ENCODE measurements at places on chromosomes 6 and 20.
A peak's percentile ranks its signal among the peaks of the same experiment; 100 is the strongest.

DNA sequence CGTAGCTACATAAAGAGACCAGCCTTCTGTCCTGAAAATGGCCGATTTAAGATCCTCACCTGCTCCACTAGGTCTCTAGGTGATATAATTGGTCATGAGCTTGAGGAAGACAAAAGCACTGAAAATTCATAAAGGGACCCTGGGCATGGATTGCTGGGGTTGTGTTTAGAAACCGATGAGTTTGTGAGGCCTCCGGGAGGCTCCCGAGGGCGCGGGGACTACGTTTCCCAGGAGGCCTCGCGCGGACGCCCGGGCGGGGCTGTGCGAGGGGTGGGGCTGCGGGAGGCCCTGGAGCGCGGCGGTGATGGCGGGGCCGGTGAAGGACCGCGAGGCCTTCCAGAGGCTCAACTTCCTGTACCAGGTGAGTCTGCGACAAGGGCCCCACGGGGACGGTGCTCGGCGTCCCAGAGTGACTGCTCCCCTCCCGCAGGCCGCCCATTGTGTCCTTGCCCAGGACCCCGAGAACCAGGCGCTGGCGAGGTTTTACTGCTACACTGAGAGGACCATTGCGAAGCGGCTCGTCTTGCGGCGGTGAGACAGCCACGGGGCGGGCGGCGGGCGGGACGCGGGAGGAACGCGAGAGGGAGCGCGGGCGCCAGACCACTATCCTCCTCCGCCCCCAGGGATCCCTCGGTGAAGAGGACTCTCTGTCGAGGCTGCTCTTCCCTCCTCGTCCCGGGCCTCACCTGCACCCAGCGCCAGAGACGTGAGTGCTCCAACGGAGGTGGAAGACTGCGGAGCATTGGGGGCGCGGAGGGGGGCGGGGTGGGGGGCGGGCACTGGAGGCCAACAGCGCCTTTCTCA lies at the start of gene RPP21:
RPP21 (plus strand) TSS at position 289 of the 804 bp plus-strand sequence; CDS start at position 305, 16 bp downstream.
- peak; percentile 88 for DNase-seq

- no peak for DNase-seq
Measured at GRCh38 chr6:44650947-44651346, 263.4 kb downstream of the CDC5L start.

DNA sequence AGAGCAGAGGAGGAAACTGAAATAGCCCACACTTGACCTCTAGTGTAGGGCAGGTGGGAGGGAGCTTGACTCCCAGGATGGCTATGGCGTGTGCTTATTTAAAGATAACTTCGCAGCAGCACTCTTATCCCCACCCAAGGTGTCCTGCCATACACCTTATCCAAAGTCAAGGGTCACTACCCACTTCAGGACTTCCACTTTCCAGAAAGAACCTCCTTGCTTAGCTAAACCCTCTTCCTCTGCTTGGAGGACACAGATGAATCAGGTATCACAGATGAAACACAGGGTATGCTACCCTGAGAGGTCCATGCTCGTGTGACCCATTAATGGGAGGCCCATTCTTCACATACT lies 2.3 kb downstream of the RIN2 start:
- DNase-seq = no peak

- DNase-seq = no peak
Measured at GRCh38 chr6:28081486-28081751, 1.1 kb downstream of the ZNF165 start.

GRCh38 chr20:61352346-61353260 lies 100.5 kb downstream of the CDH4 start:
- DNase-seq = no peak

DNA sequence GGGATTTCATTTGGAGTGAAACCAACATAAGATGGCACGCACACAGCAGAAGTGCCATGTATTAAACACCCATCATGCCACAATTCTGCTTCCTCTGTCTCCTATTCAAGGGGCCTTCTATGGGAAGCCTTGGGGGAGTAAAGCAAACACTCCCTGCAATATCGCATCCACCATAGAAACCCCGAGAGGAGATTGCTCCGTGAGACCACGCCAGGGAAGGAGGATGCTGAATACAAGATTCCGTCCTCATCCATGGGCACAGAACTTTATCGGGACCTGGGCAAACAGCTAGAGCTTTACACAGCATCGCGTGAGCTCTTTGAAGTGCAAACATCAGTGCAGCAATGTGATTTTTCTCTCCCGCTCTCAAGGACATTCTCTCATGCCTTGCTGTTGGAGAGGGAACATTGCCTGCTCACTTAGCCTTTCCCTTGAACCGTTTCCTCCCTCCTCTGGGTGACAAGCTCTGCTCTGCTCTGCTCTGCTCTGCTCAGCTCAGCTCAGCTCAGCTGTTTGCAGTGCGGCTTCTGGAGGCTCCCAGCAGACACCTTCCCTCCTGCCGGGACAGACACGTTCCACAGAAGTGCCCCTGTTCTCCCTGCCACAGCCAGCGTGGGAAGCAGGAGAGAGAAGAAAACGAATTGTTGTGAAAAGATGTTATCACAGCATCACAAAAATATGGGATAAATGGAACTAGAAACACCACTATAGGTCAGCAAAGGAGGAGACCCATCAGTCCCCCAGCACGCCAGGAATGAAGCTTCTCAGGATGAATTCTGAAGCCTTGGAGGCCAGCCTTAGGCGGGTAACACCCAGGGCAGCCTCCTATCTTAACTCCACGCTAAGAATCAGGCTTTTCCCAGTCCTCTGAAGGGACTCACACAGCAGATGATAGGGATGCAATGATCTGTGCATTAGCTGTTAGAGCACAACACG lies 48.2 kb downstream of the RNASET2 start:
- no peak for DNase-seq

DNA sequence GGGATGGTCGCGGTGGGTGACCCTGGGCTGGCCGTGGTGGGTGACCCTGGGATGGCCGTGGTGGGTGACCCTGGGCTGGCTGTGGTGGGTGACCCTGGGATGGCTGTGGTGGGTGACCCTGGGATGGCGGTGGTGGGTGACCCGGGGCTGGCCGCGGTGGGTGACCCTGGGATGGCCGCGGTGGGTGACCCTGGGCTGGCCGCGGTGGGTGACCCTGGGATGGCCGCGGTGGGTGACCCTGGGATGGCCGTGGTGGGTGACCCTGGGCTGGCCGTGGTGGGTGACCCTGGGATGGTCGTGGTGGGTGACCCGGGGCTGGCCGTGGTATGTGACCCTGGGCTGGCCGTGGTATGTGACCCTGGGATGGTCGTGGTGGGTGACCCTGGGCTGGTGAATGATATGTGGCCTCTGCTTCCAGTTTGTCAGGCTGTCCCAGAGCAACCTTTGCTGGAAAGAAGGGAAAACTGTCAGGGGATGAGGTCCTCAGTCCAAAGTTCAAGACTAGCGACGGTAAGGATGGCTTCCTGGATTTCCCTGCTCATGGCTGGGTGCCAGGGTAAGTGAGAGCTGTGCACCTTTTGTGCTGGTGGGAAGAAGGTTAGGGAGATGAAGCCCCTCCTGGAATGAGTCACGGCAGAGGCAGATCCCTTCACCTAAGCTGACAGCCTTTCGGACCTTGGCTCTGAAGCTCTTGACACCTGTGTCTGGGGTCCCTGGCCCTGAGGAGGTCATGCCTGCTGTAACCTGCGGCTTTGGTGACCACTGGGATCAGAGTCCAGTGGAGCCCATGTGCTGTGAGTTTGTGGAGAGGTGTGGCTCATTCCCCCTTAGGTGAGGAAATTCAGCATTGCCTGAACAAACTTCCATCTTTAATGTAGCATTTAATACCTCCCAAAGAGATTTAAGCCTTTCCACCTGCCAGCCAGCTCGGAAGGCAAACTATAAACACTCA lies 19.1 kb upstream of the PCMTD2 start:
- DNase-seq = no peak

DNA sequence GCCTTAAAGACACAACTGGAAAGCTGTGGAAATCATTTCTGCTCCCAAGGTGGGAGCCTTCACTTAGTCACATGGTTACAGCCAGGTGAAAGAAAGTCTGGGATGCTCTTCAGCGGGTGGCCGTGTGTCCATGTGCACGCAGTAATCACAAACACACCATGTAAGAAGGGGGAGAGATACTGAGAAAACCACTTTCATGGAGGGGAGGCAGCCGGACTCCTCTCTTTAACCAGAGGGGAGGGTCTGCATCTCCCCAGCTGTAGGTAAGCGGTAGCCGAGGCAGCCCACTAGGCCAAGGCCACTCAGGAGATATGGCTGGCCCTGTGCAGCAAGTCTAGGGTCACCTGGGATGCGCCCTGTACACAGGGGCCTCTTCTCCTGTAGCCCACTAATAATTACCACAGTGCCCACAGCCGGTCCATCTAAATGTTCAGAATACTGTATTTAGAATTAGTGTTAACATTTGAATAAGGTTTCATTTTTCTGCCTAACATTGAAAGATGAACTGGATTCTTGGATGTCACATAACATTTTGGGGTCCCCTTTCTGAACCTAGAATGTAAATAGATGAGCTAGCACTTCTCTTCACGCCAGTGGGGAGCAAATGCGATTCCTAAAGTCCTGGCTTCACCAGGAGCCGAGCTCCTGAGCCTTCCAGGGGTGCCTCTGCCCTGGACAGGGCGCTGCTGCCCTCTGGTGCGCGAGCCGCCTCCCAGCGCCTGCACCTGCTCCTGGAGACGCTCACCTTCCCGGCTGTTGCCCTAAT lies 15.9 kb downstream of the GPR31 start:
- DNase-seq = peak; percentile 38

GRCh38 chr6:71347119-71347518 lies 58.5 kb downstream of the OGFRL1 start:
- no peak for DNase-seq

GRCh38 chr6:43478008-43478372 lies 620 bp downstream of the TJAP1 start:
- no peak for DNase-seq

GRCh38 chr6:113019176-113019575 lies 672.0 kb downstream of the RFPL4B start:
- DNase-seq = no peak

DNA sequence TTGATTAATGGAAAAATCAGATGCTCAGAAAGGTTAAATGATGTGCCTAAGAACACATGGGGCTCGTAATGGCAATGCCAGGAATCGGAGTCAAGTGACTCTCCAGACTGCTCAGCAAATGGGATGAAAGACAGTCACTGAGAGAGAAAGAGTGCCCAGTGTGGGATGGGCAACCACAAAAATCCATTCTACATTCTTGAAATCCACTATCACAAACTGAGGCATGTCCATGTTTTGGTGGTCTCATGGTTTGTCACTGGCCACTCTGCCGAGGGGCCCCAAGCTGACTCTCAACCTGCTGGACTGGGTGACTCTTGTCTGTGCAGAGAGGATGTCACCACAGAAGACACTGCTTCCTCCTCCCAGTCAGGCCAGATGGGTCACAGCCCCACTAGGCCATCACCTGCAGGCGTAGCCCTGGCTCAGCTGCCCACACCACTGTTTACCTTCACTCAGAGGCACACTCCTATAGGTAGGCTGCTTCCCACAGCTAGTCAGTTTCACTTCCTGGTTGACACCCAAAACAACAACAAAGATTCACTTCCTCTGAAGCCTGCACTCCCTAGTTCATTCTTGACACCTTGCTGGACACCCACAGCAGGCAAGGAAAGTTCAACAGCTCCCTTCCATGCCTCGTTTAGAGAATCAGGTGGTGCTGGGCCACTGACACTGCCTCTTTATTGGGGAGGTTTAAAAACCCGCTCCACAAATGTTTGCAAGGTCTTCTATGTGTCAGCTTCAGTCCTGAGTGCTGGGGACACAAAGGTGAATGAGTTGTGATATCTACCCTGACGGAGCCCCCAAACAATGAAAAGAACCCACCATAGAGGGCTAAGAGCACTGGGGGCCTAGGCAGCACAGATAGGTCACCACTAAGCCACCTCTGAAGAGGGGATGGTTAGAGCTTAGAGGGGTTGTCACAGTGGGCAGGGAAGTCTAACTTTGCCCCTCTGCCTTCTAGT lies 21.7 kb downstream of the MAP1LC3A start:
- DNase-seq = no peak

DNA sequence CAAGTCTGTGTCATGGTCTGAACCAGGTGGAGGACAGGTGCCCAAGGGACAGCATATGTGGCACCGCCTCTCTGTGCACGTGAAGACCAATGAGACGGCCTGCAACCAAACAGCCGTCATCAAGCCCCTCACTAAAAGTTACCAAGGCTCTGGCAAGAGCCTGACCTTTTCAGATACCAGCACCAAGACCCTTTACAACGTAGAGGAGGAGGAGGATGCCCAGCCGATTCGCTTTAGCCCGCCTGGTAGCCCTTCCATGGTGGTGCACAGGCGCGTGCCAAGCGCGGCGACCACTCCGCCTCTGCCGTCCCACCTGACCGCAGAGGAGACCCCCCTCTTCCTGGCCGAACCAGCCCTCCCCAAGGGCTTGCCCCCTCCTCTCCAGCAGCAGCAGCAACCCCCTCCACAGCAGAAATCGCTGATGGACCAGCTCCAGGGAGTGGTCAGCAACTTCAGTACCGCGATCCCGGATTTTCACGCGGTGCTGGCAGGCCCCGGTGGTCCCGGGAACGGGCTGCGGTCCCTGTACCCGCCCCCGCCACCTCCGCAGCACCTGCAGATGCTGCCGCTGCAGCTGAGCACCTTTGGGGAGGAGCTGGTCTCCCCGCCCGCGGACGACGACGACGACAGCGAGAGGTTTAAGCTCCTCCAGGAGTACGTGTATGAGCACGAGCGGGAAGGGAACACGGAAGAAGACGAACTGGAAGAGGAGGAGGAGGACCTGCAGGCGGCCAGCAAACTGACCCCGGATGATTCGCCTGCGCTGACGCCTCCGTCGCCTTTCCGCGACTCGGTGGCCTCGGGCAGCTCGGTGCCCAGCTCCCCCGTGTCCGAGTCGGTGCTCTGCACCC lies 109.5 kb upstream of the RAB32 start:
- DNase-seq = no peak

DNA sequence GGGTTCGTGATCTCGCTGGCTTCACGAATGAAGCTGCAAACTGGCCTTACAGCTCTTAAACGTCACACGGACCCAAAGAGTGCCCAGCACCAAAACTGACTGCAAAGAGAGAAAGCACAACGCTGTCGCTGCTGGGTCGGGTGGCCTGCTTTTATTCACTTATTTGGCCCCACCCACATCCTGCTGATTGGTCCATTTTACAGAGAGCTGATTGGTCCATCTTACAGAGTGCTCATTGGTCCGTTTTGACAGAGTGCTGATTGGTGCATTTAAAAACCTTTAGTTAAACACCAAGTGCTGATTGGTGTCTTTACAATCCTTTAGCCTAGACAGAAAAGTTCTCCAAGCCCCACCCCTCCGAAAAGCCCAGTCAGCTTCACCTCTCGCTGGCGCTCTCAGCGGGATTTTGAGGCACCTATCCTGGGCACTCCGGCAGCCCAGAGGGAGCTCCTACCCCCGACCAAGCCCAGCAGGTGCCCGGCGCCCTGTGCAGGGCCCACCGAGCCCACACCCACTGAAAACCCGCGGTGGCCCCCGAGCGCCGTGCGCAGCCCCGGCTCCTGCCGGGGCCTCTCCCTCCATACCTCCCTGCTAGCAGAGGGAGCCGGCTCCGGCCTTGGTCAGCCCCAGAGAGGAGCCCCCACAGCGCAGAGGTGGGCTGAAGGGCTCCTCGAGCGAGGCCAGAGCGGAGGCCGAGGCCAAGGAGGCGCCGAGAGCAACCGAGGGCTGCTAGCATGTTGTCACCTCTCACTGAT lies 40.0 kb upstream of the SMAP1 start:
- DNase-seq = no peak

- DNase-seq = no peak
Measured at GRCh38 chr20:46647469-46647868, 3.8 kb downstream of the SLC13A3 start.

- no peak for DNase-seq
Measured at GRCh38 chr6:152941746-152942145, 41.1 kb downstream of the FBXO5 start.

Measured in stimulated activated CD4-positive, alpha-beta T cell treated with anti-CD3 and anti-CD28 coated beads, Interleukin-4, amount 100 ng/mL, for 48 hours (primary cell).